ENCODE measurements at places on chromosomes 1 and 21.

GRCh38 chr1:173266841-173267240 lies 59.7 kb upstream of the TNFSF4 start:
- no peak for DNase-seq

GRCh38 chr1:154253671-154254070 lies 18.8 kb upstream of the HAX1 start:
- no peak for DNase-seq

DNA sequence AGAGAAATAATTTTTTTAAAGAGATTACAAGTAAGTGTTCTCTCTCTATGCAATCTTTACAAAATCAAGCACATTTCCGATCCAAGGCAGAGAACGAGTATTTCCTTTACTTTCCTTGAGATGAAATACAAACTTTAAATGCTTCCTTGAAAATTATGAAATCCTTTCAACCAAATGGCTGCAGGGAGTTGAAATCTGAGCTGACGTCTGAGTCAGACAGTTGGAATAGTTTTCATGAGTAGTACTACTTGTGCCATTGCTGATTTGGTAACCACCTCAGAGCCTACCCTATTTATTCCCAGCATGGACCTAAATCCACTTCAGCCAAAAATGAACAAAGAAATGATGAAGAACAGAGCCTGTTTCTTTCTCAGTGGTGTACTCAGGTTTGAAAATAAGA lies 183.6 kb downstream of the GIPC2 start:
- no peak for DNase-seq

DNA sequence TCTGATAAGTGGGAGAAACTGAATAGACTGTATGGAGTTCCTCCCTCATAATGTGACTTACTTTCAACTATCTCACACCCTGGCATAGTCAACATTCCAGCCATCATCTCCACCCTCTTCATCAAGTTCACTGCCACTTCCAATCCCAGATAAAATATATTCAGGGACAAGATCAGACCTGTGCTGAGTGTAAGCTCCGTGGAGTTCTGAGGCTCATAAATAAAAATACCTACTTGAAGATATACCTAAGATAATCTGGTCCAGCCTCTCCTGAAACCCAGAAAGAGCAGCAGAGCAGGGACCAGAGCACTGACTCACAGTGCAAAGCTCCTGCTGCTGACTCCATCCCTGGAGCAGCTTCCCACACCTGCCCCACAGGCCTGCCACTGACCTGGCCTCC lies 1.7 kb upstream of the LCE7A start:
- DNase-seq = no peak

GRCh38 chr1:31839662-31840343 lies 24.0 kb upstream of the SPOCD1 start:
- DNase-seq = no peak

- DNase-seq = no peak
Observed at GRCh38 chr1:200386416-200386815, 23.4 kb downstream of the ZNF281 start.

GRCh38 chr1:41806472-41807155 lies 112.1 kb downstream of the HIVEP3 start:
- no peak for DNase-seq

DNA sequence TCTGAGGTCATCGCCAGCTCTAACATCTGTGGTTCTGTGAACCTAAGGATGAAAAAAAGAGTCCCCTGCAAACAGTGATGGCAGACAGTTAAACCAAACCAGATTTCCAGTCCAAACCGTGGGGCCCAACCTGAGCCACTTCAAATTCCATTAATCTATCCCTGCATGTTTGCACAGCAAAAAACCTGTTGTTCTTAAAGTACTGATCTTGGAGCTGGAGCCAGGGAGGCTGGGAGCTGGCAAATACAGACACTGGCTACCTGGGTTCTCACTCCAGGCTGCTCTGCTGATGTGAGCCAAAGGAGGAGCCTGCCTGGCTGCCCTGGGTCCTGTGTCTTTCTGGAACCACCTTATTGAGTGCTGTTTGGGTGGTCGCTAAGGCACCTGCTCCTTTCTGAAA lies 16.4 kb downstream of the LDLRAD1 start:
- DNase-seq = no peak

DNA sequence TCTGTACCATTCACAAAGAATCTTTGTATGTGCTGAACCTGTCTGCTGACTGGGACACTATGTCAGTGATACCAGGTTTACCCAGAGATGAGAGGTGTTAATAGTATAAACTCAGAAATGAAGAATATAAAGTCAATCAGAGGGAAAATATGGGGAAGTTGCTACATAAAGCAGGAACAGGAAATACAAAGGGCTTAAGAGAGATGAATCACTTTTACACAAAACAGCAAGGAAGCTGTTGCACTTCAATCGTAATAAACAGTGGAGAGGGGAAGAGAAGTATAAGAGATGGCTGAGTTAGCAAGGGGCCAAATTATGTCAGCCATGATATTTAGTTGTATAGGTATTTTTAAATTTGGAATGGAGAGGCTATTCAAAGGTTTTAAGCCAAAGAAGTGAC lies 890.2 kb upstream of the NCAM2 start:
- DNase-seq = no peak

GRCh38 chr1:160466961-160467360 lies 56.1 kb downstream of the SLAMF6 start:
- no peak for DNase-seq

DNA sequence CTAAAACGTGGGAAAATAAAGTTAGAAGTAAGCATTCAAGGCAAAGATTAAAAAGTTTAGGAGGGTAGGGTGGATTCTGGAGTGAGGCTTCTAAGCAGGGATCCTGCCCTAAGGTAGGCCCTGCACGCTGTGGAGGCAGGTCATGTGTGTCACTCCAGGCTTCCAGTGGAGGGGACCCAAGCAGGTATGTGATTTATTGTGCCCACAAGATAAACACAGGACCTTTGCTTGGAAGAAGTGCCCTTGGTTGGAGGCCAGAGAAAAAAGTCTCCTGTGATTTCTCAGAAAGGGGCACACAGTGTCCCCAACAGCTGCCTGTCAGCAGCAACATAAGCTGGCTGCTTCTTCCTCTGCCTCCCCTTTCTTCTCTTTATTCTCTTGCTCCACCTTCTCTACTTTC lies 110.8 kb downstream of the FOXD2 start:
- no peak for DNase-seq

GRCh38 chr1:112501810-112502641 lies 6.7 kb upstream of the WNT2B start:
- DNase-seq = no peak

DNA sequence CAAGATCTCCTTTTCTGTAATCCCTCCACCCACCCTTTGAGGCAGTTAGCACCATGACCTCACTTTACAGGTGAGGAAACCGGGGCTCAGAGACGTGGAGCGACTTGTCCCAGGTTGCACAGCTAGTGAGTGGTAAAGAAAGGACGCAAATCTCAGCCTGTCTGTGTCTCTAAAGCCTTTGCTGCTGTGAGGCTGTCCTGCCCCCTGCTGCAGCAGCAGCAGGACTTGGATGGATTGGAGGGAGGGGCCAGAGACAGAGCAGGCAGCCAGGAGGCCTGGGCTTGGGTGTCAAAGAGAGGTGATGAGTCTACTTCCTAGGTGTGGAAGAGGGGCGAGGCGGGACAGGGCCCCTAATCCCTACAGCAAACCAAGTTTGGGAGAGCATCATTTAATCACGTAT lies 69.6 kb downstream of the PTPRU start:
- no peak for DNase-seq

DNA sequence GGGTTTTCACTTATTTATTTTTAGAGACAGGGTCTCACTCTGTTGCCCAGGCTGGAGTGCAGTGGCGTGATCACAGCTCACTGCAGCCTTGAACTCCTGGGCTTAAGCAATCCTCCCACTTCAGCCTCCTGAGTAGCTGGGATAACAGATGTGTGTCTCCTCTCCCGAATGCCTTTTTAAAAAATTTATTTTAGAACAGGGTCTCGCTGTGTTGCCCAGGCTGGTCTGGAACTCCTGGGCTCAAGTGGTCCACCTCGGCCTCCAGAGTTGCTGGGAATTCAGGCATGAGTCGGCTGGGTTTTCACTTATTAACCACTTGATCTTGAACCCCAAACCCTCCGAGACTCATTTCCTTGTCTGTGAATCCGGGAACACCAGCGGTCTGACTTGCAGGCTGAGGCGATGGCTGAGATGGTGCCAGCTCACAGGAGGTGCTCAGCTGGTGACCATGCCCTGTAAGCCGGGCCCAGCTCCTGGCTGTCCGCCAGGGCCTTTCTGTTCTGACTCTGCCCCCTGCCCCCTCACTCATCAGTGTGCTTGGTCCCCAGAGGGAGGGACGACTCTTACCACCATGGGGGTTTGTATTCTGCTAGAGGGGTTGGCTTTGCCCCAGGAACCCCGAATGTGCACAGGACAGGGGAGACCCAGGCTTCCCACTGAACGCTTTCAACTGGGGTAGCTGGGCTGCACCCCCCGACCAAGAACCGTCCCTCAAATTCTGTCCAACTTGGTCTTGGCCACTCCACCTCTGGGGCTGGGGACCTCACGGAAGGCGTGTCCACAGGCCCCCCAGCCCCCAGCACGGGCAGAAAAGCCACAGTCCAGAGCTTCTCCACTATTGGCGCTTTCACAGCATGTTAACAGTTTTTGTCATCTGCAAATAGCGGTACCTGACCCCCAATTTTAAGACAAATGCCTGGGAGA lies 22.5 kb downstream of the MMEL1 start:
- no peak for DNase-seq

DNA sequence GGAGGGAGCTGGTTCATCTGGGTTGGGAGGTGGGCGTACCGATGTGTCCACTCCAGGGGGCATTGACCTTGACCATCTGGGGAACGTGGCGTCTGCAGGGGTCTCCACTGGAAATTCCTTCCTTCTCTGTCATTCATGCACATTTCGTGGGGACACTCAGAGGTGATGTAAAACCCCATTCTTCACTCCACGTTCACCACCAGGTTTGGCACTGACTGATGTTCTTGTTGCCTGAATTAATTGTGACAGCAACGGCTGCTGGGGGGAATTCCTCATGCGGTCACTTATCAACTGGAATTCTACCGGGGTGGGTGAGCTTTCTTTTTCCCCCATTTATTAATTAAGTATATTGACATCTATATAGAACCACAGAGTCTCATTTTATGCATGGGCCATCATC lies 18.1 kb upstream of the POFUT2 start:
- DNase-seq = no peak

DNA sequence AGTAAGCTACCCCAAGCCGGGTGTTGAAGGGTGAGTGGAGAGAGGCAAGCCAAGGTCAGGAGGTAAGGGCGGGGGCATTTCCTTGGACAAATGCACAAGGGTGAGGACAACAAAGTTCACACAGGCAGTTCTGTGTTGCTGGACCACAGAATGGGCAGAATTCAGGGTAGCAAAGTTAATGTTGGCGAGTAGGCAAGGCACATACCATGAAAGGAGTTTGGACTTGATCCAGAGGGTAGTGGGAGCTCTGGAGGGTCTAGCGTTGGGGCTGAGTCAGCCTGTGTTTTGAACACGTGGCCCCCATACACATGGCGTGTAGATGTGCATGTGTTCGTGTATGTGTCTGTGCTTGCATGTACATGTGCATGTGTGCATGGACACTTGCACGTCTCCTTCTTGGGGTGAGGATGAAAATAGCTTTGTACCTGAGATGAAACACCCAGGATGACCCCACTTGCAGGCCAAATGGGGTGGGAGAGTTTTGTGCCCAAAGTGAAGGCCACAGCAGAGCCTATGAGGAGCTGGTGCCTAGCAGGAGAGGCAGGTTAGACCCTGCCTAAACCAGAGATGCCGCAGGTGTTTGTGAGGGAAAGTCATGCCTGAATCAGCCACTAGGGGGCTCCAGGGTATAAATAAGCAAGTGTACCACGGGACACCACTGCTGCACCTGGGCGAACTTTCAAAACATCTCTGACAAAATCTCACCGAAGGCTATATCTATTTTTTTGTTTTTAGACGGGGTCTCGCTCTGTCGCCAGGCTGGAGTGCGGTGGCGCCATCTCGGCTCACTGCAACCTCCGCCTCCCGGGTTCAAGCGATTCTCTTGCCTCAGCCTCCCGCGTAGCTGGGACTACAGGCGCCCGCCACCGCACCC lies 21.8 kb downstream of the SLC27A3 start:
- DNase-seq = peak; percentile 53

GRCh38 chr1:173507847-173508209 lies 30.7 kb downstream of the PRDX6 start:
- no peak for DNase-seq

DNA sequence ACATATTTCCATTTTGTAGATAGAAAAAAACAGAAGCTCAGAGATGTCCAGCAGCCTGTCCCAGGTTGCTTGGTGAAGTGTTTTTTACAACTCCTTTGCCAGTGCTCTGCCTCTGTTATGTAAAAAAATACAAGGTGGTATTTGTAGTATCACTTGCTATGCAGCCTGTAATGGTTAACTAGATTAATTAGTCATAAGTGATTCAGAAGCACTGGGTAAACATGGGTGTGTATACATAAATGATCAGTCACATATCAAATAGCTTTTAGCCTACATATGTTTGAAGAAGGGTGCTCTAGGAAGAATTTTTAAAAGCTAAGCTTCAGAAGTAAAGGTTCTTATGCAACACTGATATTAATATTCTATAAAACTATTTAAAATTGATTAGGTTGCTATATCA lies 70.0 kb upstream of the MAGI3 start:
- no peak for DNase-seq

GRCh38 chr1:150159550-150159949 lies 9.8 kb downstream of the PLEKHO1 start:
- no peak for DNase-seq

DNA sequence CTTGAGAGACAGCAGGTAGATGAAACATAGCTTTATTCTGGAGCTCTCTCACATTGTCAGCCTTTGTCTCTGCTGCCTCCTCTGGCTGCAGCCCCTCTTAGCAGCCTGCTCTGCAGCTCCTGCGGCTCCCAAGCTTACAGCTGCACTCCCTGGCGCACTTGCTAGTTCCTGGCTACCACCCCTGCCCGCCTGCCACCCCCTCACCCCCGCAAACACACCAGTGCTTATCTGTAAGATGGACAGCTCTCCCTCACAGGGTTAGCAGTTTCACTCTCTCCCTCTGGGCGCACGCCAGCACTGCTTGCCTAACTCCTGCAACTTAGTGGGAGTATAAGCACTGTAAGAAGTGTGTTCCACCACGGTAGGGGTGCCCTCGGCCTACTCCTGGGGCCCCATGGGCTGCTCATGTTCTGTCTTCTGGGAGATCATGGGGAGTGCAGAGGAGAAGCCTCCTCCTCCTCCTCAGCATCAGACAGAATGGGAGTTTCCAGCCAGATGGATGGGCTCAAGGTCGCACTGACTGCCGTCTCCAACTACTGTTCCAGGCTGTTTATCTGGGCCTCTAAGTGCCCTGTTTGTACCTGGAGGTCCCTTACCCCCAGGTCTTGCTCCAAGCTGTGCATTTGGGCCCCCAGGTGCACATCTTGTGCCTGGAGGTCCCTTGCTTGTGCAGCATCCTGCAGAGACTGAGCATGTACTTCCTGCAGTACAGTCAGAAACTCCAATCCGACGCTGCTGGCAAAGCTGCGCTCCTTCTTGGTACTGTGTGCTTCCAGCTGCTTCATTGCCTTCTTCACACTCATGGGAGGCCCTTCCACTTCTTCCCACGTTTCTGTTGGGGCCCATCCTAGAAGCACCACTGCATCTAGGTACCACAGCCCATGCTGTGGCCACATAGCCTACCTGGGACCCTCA lies 1388.1 kb downstream of the AMY1C start:
- no peak for DNase-seq

Measured in T-helper 22 cell (primary cell).